ENCODE measurements at places on chromosomes 12 and 14.

DNA sequence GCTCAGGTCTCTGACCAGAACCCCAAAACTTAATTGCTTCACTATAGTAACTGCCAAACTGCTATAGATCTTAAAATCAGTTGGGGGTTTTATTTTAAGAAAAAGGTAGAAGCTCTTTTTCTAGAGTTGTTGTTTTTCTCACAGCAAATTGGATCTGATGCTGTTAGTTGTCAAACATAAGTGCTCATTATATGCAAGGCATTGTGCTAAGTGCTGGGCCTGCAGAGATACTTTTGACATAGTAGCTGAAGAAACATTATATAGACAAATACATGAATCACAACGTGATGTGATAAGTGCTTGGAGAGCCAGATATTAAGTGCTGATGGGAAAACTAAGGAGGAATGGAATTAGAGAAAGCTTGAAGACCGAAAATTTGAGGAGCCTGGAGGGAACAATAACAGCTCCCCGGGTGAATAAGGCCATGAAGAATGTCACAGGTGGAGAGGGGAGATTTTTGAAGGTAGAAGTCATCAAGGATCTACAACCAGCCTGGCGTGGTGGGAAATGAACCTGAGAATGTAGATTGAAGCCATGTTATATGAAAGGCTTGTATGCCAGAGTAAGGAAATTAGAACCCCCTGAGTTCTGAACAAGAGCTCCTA lies 126.5 kb downstream of the DYRK2 start:
- DNase-seq, result no peak

GRCh38 chr12:109871668-109872314 lies 8.6 kb downstream of the GLTP start:
- DNase-seq, result no peak

DNA sequence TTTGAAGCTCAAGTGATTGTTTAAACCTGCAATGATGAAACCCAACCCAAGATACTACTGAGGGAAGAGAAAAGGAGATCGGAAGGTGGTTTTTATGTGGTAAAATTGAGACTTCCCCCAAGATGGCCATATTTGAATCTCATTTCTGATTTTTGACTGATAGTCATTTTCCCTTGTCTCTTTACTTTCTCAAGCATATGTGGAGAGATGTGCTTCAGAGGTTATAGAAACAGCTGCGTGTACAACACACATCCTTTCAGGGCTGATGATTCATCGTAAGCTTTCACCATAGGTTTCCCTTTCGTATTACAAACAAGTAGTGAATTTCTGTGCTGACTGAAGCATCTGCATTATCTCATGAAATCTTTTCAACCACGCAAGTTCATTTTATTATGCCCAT lies 276.2 kb downstream of the EMP1 start:
- no peak for DNase-seq

- DNase-seq, result no peak
Measured at GRCh38 chr14:81401420-81402122, 1.4 kb upstream of the STON2 start.

GRCh38 chr12:46508651-46509050 lies 136.1 kb upstream of the SLC38A2 start:
- no peak for DNase-seq
